ENCODE measurements at places on chromosomes 6 and 20.

- DNase-seq = no peak
These were observed 239.6 kb upstream of the PLCB4 start for GRCh38 chr20:8829256-8829655.

- DNase-seq = no peak
These were observed 1.0 kb upstream of the STMND1 start for GRCh38 chr6:17100806-17101205.

DNA sequence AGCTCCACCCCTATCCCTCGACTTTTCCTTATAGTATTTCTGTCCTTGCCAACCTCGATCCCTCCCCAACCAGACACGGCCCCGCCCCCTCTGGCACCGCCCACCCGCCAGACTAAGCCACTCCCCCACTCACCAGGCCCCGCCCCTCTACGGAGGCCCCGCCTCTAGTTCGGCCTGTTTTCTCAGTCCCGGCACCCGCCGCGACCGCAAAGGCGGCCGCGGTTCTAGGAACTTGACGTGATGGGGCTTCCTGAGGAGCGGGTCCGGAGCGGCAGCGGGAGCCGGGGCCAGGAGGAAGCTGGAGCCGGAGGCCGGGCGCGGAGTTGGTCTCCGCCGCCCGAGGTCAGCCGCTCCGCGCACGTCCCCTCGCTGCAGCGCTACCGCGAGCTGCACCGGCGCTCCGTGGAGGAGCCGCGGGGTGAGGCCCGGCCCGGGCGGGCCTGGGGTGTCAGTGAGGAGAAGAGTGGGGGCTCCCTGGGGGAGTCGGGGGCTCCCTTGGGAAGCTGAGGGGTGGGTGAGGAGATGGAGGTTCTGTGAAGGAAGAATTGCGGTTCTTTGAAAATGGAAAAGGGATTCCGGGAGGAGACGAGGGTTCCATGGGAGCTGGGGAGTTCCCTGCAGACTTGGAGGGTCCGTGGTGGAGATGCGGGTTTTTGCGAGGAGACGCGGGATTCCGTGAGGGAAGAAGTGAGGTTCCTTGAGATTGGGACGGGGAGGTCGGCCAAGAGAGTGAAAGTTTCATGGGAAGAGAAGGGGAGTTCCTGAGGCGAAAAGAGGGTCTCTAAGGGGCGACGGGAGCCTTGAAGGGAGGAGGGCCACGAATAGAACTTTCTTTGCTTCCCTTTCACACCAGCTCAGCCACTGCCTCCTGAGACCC lies at the start of gene ACSS2:
TSS of gene ACSS2 (plus strand) at position 207 of the 877 bp plus-strand sequence. CDS start at position 241, 34 bp downstream.
- DNase-seq = no peak

GRCh38 chr6:133827766-133828165 lies 61.1 kb upstream of the TCF21 start:
- no peak for DNase-seq

DNA sequence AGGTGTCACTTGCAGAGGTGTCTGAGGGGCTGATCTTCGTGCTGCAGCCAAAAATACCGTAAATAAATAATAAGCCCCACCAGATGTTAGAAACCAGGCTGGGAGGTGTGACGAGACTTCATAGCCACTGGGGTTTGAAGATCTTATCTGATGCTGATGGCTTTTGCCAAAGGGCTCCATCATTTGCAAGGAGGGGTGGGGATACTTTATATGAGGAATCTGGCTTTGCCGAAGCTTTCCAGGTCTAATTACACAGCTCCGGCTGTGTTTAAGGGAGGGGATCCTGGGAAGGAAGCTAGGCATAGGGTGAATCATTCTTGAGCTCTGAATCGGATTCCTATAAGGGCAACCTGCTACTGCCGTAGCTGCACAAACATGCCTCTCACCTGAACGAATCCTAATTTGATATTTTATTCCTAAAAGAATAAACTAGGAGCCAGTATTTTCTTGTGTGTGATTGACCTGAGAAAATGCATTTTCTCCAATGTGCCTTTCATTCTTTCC lies 249.6 kb downstream of the SOD2 start:
- DNase-seq = no peak

DNA sequence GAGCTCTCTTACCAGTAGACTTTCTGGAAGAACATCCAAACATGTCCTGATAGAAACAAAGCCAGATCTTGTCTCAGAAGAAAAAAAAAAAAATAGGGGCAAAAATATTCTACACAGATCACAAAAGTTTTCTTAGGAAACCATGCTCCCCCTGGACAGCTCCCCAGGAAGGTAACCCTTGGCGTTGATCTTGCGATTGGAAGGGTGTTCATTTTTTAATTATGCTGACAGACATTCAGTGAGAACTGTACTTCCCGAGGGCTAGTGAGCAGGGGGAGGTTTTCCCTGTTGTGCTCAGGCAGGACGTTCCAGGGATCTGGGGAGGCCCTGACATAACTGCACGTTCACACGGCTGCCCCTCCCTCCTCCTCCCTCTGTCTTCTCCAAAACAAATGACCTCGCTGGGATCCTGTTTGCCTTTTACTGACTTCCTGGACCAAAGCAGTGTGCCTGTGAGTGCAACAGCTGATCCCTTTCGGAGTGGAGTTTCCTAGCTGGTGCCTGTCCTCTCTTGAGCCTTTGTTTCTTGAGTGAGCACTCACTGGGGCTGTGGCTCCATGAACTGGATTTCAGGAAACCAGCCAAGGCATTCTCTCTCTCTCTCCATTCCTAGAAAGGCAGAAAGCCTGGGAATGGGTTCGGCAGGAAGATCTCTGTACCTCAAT lies 46.7 kb downstream of the MARCKS start:
- no peak for DNase-seq

DNA sequence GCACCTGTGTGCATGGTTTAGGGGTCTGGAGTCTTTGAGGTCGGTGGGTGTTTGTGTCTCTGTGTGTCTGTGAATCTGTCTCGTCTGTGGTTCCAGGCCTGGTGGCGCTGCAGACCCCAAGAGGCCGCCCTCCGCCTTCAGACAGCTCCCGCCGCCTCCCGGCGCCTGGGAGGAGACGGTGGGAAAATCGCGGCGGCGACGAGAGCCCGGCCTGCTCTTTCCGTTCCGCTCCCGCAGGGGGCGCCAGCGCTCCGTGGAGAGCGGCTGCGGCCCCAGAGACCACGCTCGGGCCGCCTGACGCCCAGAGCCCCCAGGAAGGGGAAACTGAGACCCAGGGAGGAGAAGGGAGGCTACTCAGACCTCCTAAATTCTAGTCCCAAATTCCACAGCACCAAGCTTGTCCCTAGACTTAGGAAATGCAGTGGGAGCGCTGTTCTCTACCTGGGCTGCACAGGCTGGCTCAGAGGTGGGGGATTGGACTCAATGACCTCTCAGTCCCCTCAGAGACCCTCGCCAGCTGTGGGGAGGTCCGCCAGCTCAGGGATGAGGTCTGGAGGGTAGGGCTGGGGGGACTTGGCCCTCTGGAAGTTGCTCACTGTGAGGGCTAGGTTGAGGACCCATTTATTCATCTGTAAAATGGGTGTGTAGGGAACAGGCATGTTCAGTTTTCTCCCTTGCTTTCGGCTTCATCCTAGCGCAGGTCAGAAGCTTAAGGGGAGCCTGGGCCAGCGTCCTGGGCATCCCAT lies 36.9 kb upstream of the BLCAP start:
- no peak for DNase-seq

DNA sequence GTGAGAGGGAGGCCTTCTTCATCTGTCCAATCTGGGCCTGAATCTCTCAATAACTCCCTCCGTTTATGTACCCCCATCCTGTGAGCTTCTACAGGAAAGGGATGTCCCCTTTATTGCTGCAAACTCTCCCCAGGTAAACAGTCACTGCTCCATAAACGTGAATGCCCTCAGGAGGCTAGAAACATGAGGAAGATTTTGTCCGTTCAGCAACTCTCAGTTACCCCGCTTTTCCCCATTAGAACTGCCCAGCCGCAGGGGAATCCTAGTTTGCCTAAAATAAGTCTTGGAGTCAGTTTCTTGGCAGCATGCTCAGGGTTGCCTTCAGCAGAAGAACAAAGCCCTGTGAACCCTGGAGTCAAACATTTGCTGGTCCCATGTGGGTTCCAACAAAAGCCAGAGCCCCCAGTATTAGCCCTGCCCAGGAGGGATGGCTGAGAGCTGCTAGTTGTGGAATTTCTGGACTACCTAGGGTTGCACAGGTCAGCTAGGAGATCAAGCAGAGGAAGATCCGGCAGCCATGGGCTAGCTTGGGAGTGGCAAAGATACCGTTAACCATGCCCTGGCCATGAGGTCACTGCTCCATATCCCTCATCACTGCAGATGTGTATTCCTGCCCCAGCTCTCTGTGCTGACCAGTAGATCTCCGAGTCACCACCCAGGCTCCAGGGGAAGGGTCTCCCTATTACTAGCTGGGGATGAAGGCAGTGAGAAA lies 640 bp downstream of the LRRN4 start:
- DNase-seq = no peak

GRCh38 chr6:88268508-88268907 lies 102.4 kb upstream of the CNR1 start:
- no peak for DNase-seq

DNA sequence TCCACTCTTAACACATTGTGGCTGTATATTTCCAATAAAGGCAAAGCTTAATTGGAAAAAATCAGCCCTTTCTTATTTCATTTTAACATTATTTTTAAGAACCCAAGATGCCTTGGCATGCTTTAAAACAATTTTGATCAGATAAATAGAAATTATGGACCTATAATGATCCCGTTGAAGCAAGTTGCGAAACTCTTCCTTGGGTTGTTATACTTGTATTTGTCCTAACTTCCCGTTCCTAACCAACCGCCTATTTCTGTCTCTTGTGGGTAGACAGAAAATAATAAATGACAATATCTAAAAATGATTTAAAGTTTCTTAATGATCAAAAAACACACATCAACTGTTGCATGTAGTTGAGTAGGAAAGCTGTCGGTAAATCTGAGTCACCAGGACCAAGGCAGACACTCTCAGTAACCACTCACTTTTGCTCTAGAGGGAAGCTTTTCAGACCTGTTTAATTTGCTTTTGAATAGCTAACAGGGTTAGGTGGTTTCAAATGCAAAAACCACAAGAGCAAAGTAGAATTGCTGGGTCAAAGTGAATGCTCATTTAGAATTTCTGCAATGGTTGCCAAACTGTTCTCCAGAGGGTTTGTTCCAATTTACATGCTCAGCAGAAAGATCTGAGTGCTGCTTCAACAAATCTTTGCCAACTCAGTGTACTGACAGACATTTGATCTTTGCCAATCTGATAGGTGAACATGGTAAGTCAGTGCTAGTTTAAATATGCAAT lies 34.2 kb upstream of the KCNK5 start:
- DNase-seq = no peak

- no peak for DNase-seq
These were observed 115.1 kb upstream of the FRMD1 start for GRCh38 chr6:168193816-168194721.

GRCh38 chr20:63359164-63359934 lies 1.8 kb downstream of the CHRNA4 start:
- no peak for DNase-seq

- no peak for DNase-seq
These were observed 2.6 kb downstream of the SYS1 start for GRCh38 chr20:45365444-45365970.

DNA sequence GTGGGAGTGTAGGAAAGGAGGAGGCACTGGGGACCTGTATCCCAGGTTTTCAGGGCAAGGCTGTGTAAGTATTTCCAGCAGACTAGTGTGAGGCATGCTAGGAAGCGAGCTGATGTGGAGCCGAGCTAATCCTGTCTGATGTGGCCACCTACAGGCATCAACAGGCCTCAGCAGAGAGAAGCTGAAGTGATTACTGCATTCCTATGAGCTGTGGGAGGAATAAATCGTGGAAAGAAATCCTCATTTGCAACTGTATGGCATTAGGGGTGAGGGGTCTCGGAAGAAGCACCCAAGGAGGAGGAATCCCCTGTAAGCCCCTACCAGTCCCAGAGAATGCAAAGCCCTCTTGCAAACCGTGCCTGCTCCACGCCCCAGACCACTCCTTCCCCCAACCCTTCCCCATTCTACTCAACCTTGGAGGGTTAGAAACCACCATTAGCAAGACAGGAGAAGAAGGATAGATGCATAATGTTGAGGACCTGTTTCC lies 41.6 kb downstream of the C6orf15 start:
- peak; percentile 67 for DNase-seq

- DNase-seq = no peak
These were observed 1.2 kb downstream of the CPXM1 start for GRCh38 chr20:2799271-2799670.

DNA sequence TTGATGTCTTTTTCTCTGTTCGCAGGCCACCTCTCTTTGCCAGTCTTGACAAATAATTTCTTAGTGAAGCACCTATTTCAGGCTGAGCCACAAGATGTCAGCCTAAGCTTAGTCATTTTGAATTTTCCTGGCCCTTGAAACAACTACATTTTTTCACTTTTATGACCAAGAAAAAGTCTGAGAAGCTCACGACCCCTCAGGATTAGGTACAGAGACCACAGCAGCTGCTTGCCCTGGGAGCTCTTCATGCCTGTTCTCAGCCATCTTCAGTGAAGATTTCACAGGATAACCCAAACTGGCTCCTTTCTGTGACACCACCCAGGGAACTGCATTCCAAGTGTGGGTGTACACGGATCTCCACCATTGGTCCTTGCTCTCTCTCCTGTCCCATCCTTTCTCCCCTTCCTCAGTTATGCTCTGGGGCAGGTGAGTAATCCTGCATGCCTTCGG lies 38.4 kb upstream of the SPTLC3 start:
- DNase-seq = peak; percentile 35

- DNase-seq = peak; percentile 18
These were observed 36.4 kb downstream of the RRBP1 start for GRCh38 chr20:17645546-17646208.

GRCh38 chr20:19889011-19889953 lies 127.9 kb upstream of the NAA20 start:
- DNase-seq = no peak

GRCh38 chr6:108714766-108715414 lies 133.3 kb upstream of the ARMC2 start:
- DNase-seq = no peak

- DNase-seq = no peak
These were observed 3.9 kb downstream of the LAMA5 start for GRCh38 chr20:62362991-62363919.

DNA sequence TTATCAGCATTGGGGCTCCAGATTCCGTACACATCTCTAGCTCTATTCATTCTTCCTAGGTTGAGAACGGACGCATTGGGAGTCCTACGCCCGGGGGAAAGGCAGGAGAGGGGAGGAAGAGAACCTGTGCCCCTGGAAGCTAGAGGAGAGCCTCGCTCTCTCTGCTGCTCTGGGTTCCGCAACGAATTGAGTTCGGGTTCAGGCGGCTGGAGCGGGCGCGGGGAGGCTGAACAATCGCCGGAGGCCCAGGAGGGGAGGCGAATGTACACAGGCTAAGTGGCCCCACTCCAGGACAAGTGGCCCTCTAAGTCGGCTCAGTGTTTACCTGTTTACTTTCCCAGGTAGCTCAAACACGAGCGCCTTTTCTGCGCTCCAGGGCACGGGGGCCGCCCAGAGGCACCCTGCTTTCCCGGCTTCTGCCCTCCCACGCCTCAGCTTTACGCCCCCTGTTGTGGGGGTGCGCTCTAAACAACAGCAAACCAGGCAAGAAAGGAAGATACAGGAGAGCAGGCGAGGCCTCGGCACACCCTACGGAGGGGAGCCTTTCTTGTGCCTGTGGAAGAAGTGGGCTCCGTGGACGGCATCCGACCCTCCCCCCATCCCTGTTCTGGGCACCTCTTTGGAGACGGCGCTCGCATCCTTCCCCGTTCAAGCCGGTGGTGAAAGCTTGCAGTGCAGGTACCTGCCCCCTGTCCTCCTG lies 4.6 kb upstream of the NKX2-2 start:
- DNase-seq = no peak

Measured in fibroblast of the conjunctiva (primary cell).